ENCODE measurements at places on chromosomes 2 and 18.

DNA sequence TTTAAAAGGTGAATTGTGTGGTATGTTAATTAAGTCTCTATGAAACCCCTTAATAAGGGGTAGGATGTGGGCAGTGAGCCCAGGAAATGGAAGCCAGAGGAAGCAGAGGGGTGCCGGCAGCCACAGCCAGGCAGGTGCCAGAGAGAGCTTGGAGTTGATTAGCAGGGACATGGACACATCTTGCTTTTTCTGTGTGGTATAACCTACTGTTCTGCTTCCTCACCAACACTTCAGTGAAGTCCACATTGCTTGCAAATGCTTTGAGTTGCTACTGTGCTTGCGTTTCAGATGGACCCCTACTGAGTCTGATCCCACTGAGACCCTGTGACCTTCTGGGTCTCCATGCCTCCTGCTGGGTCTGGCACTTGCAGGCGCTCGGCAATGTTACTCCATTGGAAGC is 30.3 kb upstream of the ARHGEF4 start:
- DNase-seq = no peak

DNA sequence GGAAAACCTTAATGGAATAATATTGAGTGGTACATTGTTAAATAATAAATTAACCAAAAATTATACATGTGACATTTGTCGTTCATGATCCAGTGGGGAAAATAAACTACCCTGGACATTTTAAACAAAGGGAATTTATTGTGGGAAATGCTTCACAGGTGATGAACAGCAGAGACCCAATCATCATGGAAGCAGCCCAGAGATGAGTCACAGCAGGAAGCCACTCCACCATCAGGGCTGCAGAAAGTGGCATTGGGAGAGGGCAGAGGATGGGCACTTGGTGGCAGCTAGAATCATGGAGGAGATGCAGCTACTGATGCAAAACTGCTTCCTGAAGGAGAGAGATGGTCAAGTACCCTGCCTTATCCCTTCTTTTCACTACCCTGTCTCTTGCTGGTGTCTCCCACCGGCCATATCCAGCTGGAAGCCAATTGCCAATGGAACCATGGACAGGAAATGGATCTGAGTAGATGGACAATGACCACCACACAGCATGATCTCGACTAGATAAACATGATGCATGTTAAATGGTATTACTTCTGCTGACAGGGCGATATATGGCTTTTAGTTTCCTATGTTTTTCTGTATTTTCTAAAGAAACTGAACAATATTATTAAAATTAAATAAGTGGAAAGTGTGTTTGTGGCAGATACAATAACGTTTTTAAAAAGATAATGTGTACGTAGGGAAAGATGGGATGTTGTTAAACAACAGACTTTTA is 139.8 kb downstream of the RPIA start:
- no peak for DNase-seq

- no peak for DNase-seq
Measured at GRCh38 chr2:40680547-40680946, 228.7 kb upstream of the SLC8A1 start.

GRCh38 chr2:85584857-85585780 is 888 bp downstream of the VAMP5 start:
- no peak for DNase-seq

DNA sequence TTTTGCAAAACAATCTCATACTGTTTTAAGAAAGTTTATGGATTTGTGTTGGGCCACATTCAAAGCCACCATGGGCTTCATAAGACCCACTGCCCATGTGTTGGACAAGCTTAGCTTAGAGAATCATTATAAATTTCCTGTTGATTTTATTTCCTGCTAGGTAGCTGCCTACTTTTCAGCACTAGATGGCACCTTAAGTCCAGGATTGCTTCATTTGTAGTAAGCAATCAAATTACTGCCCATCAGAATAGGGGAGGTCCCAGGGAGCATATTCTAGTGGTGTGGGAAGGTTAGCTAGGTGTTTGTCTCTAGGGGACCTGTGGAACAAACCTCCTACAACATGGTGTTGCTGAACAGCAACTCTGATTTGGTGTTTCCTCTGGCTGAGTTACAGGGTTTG is 11.0 kb upstream of the DCDC2C start:
- DNase-seq = no peak

DNA sequence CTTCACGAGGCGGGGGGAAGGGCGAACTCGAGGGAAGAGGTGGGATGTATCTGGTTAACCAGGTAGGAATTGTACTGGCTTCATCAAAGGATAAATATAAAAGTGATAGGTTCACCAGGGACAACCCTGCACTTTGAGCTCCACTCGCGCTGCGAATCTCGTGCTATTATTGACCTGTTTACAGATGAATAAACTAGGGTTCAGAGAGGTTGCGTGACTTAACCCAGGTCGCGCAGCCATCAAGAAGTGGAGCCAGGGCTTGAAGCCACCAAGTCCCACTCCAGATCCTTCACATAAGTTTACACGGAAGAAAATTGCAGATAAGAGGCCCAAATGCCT is 1.4 kb upstream of the CYP1B1 start:
- no peak for DNase-seq

- no peak for DNase-seq
Measured at GRCh38 chr2:58514252-58514651, 273.1 kb upstream of the FANCL start.

GRCh38 chr2:120468136-120468535 is 122.2 kb downstream of the INHBB start:
- no peak for DNase-seq

DNA sequence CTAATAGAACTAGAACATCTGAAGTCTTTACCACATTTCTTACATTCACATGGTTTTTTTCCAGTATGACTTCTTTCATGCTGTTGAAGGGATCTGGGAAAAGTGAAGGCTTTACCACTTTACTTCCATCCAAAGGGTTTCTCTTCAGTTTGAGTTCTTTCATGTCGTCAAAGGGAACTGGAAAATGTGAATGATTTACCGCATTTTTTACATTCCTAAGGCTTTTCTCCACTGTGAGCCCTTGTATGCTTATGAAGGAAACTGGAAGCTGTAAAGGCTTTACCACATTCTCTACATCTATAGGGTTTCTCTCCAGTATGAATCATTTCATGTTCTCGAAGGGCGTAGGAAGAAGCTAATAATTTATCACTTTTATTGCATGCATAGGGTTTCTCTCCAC is 46.7 kb downstream of the NBEAL1 start:
- no peak for DNase-seq

DNA sequence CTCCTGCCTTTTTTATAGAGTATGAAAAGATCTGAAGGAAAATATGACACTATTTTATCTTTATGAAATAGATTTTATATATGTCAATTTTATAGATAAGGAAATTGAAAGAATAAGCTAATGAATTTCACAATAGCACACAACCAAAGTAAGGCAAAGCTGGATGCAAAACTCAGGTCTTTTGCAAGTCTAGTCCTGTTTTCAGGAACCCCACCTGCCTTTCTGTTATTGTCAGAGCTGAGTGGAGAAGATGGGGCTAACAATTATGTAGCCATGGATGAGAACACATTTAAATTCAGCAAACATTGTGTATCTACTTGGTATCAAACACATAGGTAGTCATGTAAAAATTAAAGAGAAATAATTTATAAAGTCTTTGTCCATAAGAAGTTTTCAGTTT is 161.5 kb upstream of the ZEB2 start:
- no peak for DNase-seq

DNA sequence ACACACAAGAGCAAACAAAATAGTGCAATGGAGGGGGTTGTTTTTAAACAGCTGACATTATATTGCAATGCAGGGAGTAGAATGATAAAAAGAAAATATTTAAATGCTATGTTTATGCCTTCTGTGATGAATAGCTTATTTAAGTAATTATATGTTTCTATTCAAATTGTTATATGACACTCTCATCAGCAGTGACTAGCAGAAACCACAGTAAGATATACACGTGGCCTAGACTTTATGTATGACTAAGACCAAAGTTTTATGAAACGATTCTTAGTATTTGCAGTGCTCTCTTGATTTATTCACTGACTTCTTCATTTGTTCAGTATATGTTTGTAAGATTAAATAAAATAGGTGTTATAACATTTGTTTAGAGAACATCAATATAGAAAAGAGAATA is 26.1 kb upstream of the C1D start:
- DNase-seq = no peak

- DNase-seq = no peak
Measured at GRCh38 chr2:8009010-8009597, 672.8 kb upstream of the ID2 start.

DNA sequence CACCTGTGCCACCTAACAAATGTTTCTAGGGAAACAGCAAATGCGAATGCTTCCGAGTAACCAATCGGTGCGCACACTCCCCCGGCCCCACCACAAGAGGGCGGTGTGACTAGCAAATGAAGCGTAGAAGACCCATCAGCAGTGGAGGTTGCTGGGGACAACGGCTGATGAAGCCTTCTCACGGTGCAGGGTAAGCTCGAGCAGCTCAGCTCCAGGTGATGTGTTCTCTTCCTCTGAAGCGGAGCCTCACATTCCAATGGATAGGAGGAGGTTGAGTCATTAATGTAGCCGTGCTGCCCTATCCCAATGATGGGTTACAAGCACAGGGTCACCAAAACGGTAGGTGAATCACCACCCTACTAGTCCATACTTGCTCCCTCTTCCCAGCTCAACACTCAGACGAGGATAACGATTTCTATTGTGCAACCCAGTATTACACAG is 127.6 kb upstream of the TWIST2 start:
- DNase-seq = peak; percentile 26

GRCh38 chr2:197102231-197102630 is 175.7 kb upstream of the PGAP1 start:
- DNase-seq = no peak

DNA sequence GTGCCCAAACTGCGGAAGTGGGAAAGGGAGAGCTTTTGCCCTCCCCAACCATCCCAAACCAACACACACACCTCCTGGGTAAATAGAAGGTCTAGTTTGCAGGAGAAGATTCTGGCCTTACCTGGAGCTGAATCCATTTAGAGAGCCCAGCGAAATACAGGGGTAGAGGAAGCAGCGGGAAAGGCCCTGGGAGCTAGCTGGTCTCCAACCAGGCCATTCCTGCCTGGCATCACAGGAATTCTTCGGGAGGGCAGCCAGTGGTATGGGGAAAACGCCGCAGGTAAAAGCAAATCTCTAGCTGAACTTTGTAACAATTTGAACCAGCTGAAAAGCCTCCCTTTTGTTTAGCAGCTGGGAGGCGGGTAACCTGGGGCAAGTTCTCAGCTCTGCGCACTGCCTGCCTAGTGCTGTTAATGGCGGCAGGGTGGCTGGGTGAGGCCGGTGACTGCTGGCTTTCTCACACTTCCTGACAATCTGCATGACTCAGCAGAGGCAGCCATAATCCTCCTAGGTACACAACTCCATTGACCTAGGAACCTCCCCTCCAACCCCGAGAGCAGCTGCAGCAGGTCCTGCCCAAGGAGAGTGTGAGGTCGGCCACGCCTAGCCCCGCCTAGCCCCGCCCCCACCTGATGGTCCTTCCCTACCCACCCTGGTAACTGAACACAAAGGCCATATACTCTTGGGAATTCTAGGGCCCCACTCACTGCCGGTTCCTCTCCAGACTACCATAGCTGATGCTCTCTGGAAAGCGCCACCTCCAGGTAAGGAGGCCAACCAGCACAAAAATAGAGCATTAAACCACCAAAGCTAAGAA is 483.8 kb upstream of the REG3G start:
- no peak for DNase-seq

DNA sequence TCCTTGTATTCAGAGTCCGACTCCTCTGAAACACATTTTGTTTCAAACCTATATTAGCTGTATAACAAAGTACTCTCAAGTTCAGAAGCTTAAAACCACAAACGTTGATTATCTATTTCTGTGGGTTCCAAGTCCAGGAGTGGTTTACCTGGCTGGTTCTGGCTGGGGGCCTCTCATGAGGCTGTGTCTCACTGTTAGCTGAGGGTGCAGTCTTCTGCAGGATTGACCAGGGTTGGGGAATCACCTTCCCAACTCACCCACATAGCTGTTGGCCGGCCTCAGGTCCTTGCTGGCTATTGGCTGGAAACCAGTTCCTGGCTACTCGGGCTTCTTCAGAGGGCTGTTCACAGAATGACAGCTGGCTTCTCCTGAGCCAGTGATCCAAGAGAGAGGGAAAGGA is 18.0 kb upstream of the ATIC start:
- DNase-seq = no peak

- no peak for DNase-seq
Measured at GRCh38 chr18:27793013-27793785, 383.7 kb downstream of the CDH2 start.

GRCh38 chr18:27860701-27861107 is 316.2 kb downstream of the CDH2 start:
- no peak for DNase-seq

- peak; percentile 34 for DNase-seq
Measured at GRCh38 chr2:239399433-239399920, 1.3 kb downstream of the HDAC4 start.

DNA sequence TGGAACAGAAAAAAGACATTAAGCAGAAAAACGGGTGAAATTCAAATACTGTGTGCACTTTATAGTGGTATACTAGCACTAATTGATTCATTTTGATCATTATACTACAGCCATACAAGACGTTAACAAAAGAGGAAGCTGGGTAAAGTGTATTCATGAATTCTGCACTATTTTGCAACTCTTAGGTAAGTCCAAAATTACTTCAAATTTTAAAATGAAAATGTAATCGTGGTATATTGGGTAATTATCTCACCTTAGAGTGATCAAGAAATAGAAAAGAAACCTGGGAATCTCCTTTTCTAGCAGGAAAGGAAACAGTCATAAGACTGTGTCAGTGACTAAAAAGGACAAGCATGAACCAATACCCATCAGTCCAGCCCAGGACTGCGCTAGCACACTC is 5.4 kb downstream of the TGFBRAP1 start:
- DNase-seq = no peak

GRCh38 chr2:41867553-41867952 is 180.3 kb upstream of the PKDCC start:
- no peak for DNase-seq

DNA sequence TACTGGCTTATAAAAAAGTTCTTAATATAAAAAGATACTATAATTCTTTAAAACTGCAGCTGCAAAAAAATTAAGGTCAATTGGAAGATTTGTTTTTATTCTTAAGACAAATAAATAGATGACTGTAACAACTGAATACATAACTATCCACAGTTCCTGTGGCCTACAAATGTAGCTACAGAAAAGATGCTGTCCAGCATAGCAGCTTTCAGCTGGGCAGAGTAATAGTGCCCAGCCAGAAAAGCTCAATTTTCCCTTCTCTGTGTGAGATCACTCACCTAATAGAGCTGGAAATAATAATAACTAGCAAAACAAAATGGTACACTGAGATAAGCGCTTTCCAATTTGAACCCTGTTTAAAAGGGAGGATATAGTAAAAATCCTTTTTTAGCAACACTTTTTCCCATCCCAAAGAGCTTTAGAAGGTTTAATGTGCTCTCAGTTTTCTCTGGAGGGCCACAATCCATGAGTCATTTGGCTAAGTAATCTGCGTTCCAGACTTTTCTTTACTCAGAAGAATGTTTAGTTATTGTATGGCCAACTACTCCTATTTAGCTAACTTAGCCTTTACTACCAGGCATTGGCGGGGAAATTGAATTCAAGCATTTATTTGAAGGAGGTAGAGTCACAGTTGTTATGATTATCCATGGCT is 158.1 kb upstream of the SLC39A10 start:
- DNase-seq = no peak

Data from activated CD4-positive, alpha-beta T cell treated with anti-CD3 and anti-CD28 coated beads, Interleukin-2, amount 50 U/mL, for 1 hour (primary cell).